ENCODE measurements at places on chromosomes 7 and 10. TPM values are rescaled to one million over a fixed set of nuclear protein-coding genes. Genes with fewer than 3 reads are reported as not detected.

DNA sequence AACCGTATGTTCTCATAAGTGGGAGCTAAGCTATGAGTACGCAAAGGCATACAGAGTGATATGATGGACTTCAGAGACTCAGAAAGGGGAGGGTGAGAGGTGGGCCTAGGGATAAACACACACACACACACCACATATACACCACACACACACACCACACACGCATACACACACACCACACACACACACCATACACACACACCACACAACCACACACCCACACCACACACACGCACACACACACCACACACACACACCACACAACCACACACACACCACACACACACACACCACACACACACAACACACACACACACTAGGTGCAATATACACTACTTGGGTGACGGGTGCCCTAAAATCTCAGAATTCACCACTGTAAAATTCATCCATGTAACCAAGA lies 113.6 kb upstream of the ADAM12 start:
- no peak for DNase-seq
- no peak overlapping the region for H3K4me3 ChIP-seq
- H3K4me1 ChIP-seq, result no peaks in the 10 kb centered on the region

The PNLIPRP2 gene
- 0.89 TPM for total RNA-seq

GRCh38 chr10:103855424-103855823 lies at the start of gene SH3PXD2A:
TSS of gene SH3PXD2A (minus strand) at chr10:103855576. CDS start at chr10:103855266, 310 bp downstream.
- peak within 1 kb of the TSS; percentile 85 for H3K4me3 ChIP-seq
- H3K36me3 ChIP-seq, result no peaks in the 10 kb centered on the region
- H3K27ac ChIP-seq, result no peak within 1 kb of the TSS
- peaks cover 20% of the 10 kb centered on the region for H3K4me1 ChIP-seq
- no peak for DNase-seq

GRCh38 chr7:151768805-151769187 lies 108.1 kb downstream of the PRKAG2 start:
- H3K27me3 ChIP-seq, result no peaks in the 10 kb centered on the region
- no peak overlapping the region for H3K4me3 ChIP-seq
- DNase-seq, result no peak
- H3K27ac ChIP-seq, result peak overlapping the region; percentile 75
- H3K36me3 ChIP-seq, result no peaks in the 10 kb centered on the region
- peaks cover 21% of the 10 kb centered on the region for H3K4me1 ChIP-seq

Measured in T-cell (primary cell).